ENCODE measurements at places on chromosomes 4 and X.
A peak's percentile ranks its signal among the peaks of the same experiment; 100 is the strongest.

DNA sequence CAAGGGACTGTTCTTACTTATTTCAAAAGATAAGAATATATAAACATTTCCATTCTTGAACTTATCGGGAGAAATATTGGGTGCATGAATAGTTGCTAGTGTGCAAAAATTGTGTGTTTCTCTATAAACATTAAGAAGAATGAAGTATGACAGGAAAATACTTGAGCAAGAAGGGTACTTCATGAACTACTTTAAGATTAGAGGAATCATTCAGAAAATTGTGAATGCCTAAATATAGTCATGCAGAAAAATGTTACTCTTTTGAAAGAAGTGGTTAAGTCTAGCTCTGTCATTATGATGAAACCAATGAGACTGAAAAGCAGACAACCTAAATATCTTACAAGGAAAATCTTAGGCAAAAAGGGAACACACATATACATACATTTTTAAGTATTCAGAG is 207.8 kb upstream of the PCDH18 start:
- no peak for DNase-seq

- DNase-seq = no peak
Observed at GRCh38 chr4:75525910-75526309, 11.6 kb downstream of the THAP6 start.

- DNase-seq = no peak
Observed at GRCh38 chrX:137567682-137568232, 1.8 kb downstream of the ZIC3 start.

DNA sequence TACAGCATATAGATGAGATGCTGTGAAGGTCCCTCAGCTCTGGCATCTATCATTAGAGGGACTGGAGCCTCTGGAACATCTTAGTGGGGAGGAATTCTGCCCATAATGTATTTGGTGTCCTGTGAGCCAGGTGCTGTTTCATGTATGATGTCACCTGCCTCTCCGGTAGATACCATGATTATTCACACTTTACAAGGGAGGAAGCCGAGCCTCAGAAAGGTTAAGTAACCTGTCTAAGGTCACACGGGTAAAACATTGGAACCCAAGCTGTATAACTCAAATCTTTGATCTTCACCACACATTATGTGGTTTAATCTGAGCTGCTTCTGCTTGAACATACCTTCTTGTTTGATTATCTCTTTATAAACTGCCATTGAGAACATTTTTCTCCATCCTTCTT is 442.8 kb downstream of the BCOR start:
- DNase-seq = no peak

- DNase-seq = no peak
Observed at GRCh38 chr4:11597506-11597905, 168.8 kb upstream of the HS3ST1 start.

GRCh38 chrX:152915541-152916241 is 17.8 kb downstream of the ZNF185 start:
- DNase-seq = peak; percentile 15

- DNase-seq = no peak
Observed at GRCh38 chr4:126215759-126216158, 901.0 kb downstream of the FAT4 start.

DNA sequence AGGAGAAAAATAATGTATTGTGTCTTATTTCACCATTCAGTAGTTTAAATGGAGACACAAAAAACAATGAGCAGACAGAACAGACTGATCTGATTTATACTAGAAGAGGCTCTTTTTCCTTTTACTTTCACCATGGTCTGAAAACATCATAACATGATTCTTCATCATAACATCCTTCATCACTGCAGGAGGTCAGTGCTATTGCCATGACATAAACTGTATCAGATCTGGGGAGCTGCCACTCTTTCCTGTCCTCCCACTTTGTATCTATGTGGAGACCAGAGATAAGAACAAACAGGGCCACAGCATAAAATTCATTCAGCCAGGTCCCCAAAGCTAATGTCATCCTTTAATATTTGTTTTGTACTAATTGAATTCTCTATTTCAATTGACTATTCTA is 25.2 kb downstream of the SOD3 start:
- DNase-seq = no peak

GRCh38 chrX:53239474-53239873 is 14.5 kb upstream of the KDM5C start:
- no peak for DNase-seq

DNA sequence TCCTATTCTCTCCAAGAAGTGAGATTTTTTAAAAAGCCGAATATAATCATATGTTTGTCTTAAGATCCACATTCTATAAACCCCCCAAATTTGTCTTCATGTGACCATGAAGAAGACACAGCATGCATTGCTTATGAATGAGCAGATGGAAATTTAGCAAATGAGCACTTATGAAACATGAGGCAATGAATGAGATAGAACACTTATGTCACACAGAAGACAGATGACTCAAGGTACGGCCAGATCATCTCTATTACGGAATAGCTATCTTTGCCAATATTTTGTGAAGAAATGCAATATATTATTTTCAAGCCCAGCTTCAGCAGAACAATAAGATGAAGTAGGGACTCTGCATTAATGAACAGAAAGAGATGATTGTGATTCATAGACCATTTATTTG is 21.4 kb downstream of the PHEX start:
- no peak for DNase-seq

DNA sequence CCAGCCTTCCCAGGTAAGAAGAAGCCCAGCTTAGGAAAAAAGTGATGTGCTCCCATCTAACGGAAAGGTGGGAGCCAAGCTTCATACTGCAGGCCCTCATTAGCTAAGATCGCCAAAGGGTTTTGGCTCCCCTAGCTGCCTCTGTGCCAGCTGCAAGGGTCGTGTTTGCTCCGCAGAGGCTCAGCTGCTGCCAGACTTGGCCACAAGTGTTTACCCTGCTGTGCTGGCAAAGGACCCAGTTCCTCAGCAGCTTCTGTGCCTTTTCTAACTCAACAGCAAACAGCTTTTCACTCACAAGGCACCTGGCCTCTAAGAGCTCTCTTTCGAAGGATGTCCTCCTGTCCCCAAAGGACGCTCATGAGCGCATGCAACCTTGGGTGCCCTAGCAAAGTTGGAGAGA is 12.2 kb upstream of the VMA21 start:
- DNase-seq = no peak

GRCh38 chr4:155543126-155543765 is 123.4 kb upstream of the GUCY1A1 start:
- DNase-seq = no peak

GRCh38 chr4:127355743-127356142 is 277.0 kb upstream of the INTU start:
- DNase-seq = no peak

DNA sequence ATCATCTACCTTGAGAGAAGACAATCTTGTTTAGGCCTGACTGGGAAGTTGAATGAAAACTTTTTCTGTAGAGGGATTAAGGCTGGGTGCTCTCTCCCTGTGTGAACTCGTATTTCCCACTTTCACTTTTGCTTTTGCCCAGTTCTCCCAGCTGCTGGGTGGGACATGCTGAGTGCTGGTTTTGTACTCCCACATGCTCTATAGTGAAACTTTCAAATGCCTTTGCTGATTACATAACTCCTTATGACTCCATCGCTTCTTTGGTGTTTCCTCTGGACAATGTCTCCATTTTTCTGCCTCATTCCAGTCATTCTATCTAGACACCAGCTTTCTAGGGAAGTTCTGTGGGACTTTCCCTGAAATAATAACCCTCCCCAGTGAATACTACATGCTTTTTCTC is 100.5 kb downstream of the CLNK start:
- DNase-seq = no peak

- no peak for DNase-seq
Observed at GRCh38 chrX:103806862-103807474, 25.1 kb downstream of the RAB9B start.

DNA sequence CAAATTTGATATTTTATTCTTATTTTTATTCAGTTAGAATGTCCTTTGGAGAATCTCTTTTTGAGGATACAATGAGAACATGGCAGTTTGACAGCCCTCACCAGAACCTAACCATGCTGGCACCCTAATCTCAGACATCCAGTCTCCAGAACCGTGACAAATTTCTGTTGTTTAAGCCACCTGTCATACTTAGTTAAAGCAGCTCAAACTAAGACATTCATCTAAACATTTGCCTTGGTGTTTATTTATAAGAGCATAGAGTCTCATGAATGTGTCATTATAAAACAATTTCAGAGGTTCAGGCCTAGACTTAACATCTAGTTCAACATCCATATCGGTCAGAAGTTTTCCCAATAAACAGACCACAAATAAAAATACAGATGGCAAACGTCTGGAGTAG is 125.1 kb upstream of the FUNDC1 start:
- DNase-seq = no peak

GRCh38 chr4:1502501-1502886 is 96.3 kb upstream of the NKX1-1 start:
- DNase-seq = no peak

DNA sequence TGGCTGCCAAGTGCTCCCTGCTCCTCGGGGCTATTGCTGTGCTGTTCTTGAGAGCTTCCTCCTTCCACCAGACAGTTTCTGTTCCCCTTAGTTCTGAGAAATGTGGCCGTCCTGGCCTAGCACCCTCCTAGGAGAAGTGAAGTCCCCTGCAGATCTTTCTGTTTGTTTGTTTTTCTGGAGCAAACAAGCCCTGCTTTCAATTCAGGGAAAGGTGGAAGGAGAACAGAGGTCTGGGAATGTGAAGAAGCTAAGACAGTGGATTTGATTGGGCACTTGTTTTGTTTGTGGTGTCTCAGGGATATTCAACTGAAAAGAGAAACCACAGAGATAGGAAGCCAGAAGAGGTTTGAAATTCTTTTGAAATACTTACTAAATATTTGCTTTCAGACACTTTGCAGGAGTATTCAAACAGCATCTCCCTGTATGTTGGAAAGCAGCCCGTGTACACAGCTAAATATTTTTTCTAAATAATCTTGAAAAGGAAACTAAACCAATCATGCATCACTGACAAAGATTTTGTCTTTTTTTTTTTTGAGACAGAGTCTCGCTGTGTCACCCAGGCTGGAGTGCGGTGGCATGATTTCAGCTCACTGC is 36.5 kb upstream of the PPM1K start:
- peak; percentile 17 for DNase-seq

DNA sequence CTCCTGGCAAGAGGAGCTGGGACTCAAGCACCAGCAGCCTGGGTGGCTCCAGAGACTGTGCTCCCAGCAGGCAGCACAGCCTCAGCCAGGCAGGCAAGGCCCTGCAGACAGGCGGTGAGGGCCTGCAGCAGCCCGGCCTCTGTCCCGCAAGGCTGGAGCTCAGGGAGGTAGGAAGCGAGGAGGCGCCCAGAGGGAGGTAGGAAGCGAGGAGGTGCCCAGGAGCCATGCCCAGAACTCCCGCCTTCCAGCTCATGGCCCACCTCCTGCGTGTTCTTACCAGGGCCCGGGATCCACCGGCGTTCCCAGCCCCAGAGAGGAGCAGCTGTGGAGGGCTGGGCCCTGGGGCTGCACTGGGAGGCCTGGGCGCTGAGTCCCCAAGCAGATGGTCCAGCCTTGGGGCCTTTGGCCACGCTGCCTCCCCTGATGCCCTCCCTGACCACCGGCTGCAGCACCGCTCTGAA is 133.1 kb downstream of the HMX1 start:
- no peak for DNase-seq

DNA sequence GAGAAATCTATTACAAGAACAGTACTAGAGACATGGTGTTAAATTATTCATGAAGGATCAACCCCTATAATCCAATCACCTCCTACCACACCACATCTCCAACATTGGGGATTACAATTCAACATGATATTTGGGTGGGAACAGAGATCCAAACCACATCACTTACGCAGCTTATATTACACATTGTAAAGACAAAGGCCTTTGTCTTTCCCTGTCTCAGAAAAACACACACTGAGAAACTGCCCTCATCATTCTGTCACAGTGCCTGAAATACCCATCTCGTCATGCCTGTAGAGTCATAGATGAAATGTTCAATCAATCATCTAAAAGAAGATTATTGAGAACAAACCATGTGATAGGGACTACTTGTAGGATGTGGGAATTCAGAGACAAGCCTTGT is 558.8 kb upstream of the GRIA3 start:
- DNase-seq = no peak

GRCh38 chr4:140260227-140260626 is 106.2 kb upstream of the MAML3 start:
- no peak for DNase-seq

- DNase-seq = no peak
Observed at GRCh38 chr4:68810919-68811318, 4.9 kb upstream of the UGT2B10 start.

- DNase-seq = no peak
Observed at GRCh38 chr4:2007804-2008670, 737 bp downstream of the NELFA start.

- DNase-seq = no peak
Observed at GRCh38 chr4:11799196-11799595, 370.5 kb upstream of the HS3ST1 start.

DNA sequence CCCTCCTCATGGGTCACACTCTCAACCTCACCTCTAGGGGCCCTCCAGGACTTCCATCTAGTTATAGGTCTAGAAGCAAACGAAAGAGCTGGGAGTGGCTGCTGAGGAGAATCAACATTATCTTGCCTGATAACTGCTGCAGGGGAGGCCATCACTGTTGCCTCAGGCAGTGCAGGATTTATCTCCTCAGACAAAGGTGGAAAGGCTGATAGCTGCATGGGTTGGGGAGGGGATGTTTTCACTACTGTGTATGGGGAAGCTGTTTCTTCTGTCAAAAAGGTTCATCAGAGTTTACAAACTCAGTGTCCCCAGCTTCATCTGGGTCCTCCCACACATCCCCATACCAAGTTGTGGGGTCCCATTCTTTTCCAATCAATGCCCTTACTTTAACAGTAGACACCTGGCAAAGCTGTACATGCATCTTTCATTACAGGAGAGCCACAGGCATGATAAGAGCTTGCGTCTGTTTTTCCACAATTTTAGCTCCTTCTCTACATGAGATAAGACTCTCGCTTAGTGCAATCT is 17.6 kb upstream of the PRDM8 start:
- DNase-seq = no peak

GRCh38 chrX:117607561-117607960 is 509.0 kb downstream of the KLHL13 start:
- no peak for DNase-seq

GRCh38 chrX:39397561-39398199 is 596.4 kb downstream of the MID1IP1 start:
- no peak for DNase-seq

GRCh38 chrX:74579597-74580198 is 34.7 kb downstream of the RLIM start:
- no peak for DNase-seq

DNA sequence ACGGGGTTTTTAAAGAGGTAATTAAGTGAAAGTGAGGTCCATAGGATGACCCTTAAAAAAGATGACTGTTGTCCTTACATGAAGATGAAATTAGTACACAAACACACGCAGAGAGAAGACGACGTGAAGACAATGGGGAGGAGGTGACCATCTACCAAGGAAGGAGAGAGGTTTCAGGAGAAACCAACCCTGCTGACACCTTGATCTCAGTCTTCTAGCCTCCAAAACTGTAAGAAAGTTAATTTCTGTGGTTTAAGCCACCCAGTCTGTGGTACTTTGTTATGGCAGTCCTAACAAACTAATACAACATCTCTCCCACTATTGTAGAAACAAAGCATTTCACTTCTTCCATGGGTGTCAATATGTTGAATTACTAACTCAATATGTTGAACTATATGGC is 139.6 kb upstream of the ATOH1 start:
- no peak for DNase-seq

Data from left ventricle myocardium inferior (tissue), 1 donor.